ENCODE measurements at places on chromosomes 1 and 21.

DNA sequence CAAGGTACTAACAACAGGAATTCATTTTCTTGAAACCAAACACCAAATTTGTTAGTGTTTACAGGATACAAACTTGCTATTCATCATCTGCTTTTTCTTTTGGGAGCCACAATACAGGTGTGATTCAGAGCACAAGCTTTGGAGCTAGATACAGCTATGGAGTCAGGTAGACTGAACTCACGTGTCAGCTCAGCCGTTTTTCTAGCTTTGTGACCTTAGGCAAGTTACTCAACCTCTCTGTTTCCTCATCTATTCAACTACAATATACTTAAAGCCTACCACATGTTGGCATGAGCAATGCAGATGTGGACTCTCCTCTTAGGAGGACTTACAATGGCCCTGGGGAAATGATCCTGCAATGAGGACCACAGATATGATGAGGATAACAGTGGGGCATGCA is 6.3 kb downstream of the HTR1D start:
- no peak for DNase-seq

GRCh38 chr1:244444854-244445253 is 6.9 kb downstream of the ADSS2 start:
- DNase-seq: no peak

- no peak for DNase-seq
Observed at GRCh38 chr1:212515329-212515760, 82.6 kb downstream of the NENF start.

GRCh38 chr1:39261712-39262221 is 57.3 kb downstream of the MACF1 start:
- peak; percentile 88 for DNase-seq

DNA sequence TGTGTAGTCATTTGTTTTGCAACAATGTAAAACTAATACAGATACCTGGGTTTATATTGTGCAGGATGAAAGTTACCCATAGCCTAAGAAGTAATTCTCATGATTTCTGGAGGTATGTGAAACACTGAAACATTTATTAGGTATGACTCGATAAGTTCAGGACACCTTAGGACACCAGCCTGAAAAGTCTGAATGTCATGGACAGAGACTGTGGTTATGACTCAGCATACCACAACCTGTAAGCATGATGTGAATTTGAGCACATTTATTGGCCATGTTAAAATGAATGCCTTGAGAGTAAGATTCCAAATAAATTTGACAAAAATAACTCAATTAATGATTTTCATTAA is 1471.7 kb upstream of the B3GALT2 start:
- peak; percentile 85 for DNase-seq

DNA sequence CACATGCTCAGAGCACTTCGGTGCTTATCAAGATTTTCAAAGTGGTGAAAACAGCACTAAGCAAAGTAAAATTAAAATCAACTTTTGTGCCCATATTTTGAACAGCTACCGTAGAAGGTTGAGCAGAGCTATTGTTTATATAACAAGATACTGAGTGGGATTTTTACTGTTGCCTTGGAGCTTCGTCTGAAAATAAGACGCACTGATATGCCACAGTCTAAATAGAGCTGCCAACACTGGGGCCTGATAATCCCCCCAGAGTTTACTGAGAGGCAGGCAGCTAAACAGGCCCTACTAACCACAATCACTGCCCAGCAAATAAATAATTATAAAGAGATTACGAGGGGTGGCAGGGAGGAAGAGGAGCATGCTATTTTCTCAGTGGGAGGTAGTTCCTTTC is 650 bp upstream of the CCDC190 start:
- no peak for DNase-seq

DNA sequence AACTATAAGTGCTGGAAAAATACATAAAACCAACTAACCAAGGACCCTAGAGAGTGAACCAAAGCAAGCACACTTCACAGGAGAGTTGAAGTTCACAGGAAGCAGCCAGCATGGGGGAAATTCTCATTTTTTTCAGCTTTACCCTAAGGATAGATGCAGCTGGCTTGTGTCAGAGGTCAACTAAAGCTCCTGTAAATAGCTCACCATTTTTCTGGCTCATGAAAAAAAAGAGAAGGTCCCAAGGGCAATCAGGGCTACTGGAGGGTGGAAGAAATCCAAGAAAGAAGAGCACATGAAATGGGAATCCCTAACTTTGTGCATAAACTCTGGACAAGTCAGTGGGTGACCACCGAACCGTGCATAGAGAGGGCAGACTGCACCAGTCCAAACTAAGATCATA is 58.3 kb downstream of the KCNJ15 start:
- no peak for DNase-seq

- peak; percentile 79 for DNase-seq
Observed at GRCh38 chr21:45439161-45439872, 34.4 kb downstream of the COL18A1 start.

DNA sequence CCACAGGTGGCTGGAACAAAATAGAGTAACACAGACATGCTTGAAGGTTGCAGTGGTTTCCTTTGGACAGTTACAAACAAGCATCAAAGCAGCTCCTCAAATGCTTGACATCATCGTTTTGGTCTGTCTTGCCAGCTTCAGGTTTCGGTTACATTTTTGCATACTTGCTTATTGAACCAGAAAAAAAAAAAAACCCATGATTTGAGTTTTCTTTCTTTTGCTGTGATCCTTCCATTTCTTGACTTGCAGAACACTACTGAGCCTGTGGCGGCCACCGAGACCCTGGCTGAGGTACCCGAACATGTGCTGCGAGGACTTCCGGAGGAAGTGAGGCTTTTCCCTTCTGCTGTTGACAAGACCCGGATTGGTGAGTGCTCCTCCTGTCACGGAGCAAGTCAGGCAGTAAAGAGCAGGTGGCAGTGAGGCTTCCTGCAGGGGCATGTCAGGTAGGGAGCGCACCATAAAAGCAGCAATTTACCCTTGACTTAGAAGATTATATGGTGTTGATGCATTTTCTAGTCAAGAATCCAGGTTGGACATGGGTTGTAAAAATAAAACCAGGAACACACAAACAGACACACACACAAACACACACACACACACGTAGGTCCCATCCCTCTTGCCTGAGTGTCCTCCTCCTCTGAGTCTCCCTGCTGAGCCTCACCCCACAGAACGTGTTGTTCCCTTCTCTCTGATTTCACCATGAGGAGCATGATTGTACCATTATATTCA is 30.9 kb downstream of the PRDM2 start:
- DNase-seq: no peak

GRCh38 chr1:218456444-218456843 is 111.3 kb downstream of the TGFB2 start:
- no peak for DNase-seq

DNA sequence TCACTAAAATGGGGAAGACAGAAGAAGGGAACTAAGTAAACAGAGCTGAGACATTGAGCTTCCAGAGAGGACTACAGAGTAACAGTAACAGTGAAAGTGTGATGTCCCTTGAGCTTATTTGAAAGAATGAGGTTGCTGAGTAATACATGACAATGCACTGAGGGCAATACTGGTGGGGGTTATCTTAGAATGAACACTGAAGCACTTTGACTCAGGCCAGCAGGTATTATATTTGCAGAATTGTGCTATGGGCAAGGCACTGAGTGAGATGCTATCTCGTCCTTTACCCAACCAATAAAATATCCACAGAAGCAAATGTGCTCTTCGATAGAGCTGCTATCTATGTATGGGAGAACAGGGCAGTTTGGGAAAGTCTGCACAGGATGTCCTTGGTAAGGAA is 133.2 kb downstream of the DISP1 start:
- DNase-seq: no peak

GRCh38 chr1:109691759-109692158 is 4.1 kb downstream of the GSTM1 start:
- no peak for DNase-seq

- DNase-seq: no peak
Observed at GRCh38 chr21:45022348-45022675, 52.1 kb upstream of the ADARB1 start.

GRCh38 chr1:36728846-36729245 is 246.1 kb upstream of the CSF3R start:
- no peak for DNase-seq

- peak; percentile 11 for DNase-seq
Observed at GRCh38 chr1:86703696-86704457, 499 bp upstream of the SH3GLB1 start.

DNA sequence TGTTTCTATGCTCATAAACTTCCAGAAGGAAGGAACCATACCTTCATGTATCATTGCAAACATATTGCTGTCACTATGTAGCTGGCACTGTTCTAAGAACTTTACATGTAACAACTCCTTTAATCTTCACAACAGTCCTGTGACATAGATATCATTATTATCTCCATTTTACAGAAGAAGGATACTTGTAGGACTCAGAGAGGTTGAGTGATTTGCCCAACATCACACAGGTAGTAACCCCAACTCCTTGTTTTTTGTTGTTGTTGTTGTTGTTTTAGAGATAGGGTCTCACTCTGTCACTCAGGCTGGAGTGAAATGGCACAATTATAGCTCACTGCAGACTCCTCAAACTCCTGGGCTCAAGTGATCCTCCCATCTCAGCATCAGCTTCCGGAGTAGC is 7.6 kb upstream of the TRIT1 start:
- no peak for DNase-seq

- DNase-seq: no peak
Observed at GRCh38 chr1:194870860-194871259, 1684.4 kb upstream of the B3GALT2 start.

DNA sequence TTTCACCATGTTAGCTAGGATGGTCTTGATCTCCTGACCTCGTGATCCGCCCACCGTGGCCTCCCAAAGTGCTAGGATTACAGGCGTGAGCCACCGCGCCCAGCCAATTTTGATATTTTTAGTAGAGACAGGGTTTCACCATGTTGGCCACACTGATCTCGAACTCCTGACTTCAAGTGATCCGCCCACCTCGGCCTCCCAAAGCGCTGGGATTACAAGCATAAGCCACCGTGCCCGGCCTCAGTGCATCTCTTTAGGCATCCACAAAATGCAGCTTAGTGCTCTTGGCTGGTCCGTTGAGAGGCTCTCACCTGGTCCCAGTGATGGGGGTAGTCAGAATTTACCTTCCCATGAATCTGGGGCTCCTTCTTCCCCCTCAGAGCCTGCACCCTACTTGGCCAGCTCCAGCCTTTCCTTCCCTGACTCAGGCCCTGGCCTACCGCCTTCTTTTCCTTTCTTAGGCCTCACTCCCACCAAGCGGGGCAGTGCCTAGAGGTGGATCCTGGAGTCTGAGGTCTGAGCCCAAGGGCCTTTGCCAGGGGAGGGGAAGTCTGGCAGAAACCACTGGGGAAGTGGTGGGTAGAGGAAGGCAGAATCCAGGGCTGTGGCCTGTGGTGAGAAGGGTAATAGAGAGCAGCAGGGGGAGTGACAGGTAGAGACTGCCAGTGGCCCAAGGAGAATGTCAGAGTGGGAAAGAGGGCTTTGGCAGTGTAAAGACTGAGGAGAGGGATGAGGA is 3.7 kb downstream of the LENEP start:
- DNase-seq: no peak

DNA sequence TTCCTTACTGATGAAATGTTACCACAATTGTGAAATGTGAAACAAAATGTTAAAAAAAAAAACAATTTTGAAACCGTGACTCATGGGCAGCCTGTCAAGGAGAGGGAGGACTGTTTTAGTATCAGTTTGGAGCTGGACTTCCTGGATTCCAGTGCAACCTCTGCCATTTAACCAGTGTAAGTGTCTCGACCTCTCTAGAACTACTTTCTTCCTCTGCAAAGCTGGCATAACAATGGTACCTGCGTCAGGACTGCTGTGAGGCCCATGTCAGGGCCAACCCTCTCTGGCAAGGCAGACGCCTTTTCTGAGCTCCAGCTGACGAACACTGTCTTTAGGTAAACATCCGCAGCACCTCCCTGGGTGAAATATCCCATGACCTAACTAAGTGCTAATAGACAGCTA is 20.9 kb downstream of the URB1 start:
- peak; percentile 65 for DNase-seq

Data from fibroblast of skin of right biceps (primary cell).